T-helper 17 cell (primary cell): ENCODE measurements at places on chromosomes 4 and X.

GRCh38 chr4:164779080-164779479 lies 25.1 kb downstream of the SMIM31 start:
- no peak for DNase-seq

- DNase-seq: no peak
These were observed 5.3 kb upstream of the POU4F2 start for GRCh38 chr4:146633471-146633800.

GRCh38 chr4:142366769-142367181 lies 479.3 kb downstream of the INPP4B start:
- no peak for DNase-seq

DNA sequence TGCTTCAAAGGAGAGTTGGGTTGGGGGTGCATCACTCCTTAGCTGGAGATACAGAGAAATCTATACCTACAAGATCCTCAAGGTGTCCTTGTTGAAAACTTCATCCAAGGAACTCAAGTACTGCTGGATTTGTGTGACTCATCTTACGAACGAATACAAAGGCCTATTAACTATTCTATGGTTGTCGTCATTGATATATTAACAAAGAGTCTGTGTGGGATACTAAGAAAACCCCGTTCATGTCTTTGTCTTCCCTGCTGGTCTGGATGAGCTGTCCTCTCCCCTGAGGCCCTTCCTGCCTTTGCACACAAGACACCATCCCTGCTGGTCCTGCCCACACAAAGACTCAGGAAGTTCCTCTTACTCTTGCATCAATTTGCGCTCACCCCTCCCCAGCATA lies 54.9 kb upstream of the IRF2 start:
- no peak for DNase-seq

- no peak for DNase-seq
These were observed 120.7 kb upstream of the MED14 start for GRCh38 chrX:40855932-40856515.

DNA sequence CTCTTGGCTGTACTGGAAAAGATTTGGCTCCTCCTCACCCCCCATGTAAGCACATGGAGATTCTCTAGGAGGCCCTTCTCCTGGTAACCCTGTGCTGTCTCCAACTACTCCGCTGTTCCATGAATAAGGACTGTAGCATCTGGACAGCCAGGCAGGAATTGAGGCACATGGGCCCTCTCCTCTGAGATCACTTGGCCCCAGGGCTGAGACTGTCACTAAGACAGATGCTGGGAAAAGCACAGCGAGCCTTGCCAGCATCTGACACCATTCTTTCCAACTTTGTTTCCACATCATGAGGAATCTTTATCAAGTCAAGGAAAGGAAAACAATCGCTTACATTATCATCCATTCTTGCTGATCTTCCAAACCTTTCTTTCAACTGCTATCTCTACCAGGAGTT lies 222.6 kb upstream of the INTU start:
- no peak for DNase-seq

DNA sequence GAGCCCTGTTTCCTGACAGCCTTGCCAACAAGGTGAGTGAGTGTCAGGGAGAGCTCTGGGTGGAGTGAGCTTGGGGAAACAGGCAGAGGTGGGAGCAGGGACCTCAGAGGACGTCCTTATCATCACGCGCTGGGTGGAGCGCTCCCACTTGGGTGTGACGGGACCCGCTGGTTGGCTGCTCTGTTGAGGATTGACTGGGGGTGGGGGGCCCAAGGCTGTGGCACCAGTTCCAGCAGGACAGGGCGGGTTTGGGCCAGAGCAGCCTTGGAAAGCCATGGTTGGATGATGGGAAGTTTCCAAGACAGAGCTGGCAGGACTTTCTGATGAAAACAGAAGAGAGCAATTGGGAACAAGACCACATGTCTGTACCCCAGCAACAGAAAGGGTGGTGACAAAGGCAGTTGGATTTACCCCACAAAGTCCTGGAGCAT lies 3.0 kb upstream of the PCGF3 start:
- DNase-seq: no peak

DNA sequence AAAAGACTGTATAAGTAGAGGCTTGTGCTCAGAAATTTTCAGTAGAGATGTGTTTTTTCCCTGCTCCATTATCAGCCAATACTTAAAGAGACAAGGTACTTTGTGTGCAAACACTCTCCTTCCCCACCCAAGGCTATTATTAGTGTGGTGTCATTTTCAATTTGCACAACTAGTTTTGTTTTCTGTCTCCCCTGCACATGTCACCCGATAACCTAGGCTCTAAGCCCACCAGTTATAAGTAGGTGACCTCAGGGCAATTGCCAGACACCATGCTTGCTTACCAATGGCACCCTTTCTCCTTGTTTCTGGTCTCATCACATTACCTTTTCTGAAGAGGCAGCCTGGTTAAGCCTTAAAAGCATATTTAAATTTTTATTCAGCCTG lies 8.0 kb upstream of the GUCY1A1 start:
- no peak for DNase-seq

GRCh38 chrX:136212557-136213111 lies 38.6 kb downstream of the MAP7D3 start:
- no peak for DNase-seq

DNA sequence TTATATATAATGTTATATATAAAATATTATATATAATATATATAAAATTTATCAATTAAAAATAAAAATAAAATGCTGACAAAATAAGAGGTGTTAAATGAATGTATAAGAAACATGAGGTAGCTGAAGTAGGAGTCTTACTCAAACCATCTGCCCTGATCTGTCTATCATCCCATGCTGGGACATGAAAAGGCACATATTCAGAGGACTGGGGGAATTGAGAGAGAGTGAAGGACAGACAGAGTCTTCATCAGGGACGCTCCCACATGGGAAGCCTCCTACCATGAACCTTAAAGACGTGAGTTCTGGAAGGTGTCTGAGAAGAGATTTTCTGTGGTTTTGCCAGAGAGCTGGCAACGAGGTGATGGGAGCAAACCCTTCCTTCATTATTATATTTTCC lies 4.1 kb upstream of the ARSF start:
- DNase-seq: no peak

DNA sequence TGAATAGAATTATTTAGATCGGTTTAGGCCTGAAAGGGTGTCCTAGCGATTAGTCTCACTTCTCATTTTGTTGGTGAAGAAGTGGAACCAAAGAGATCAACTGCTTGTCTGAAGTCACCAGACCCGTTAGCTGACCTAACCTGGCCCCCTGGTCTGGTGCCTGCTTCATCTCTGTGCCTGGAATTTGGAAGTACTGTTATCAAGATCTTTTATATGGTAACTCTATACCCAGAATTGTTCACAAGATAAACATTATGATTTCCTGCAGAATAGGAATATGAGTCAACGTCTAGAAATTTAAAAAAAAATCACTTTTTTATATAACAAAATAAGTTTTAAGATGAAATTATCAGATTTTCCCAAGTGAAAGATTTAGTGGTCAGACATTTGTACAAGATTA lies 37.2 kb downstream of the LRP2BP start:
- DNase-seq: no peak

DNA sequence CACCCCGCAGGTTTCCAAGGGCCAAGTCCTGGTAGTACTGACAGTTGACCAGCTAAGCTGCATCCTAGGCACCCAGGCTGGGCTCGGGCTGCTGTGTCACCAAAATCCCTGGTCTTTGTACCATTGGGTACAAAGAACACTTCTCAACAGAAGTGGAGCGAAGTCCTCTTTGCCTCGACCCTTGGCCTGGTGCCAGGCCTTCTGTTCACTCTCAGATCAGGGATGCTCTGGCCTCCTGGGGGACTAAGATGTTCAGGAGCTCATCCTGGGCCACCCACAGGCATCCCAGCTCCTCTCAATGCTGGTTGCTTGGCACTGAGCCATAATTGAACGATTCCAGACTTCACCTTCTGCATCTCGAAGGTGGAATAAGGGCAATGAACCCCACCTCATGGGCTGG lies 13.8 kb upstream of the SLC2A9 start:
- DNase-seq: no peak

DNA sequence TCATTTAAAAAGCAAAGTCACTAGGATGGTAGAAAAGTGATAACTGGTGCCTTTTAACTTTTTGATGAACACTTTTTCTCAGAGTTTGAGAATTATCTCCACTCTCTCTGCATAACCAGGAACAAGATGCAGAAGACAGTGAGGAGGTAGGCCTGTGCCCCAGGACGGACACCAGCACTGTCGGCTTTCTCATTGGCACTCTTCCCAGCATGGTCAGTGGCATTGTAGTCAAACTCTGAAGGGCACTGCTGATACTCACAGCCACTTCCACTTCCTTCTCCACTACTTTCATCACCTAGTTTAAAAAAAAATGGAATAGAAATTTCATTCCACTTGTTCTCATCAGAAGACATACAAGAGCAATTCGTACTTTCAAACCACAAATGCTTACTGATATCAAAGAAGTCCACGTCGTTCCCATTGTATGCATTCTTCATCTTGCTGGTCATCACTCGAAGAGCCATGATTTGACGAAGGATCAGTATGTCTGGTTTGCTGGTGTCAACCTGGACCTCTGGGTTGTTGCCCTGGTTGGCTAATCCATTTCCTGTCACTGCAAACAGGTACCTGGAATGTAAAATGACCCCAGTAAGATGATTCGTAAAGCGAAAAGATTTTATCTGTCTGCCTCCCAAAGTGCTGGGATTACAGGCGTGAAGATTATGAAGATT lies 84.8 kb upstream of the TFDP3 start:
- no peak for DNase-seq

DNA sequence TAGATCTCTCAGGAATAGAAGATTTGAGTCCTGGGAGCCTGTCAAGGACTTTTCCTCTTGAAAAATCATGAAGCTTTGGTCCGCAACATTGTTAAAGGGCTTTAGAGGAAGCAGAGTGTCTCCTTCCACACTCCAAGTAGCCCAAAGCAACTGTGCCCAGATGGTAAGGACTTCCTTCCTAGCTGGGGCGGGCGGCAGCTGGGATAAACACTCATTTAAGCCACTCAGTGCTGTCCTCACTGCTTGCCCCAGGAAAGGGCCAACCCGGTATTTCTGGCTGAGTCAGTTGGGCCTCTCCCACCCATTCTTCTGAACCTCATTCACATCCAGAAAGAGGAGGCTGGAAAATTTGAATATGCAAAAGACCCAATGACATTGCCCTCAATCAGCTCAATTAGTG lies 144.3 kb downstream of the CHIC2 start:
- DNase-seq: no peak

- DNase-seq: no peak
These were observed 49.9 kb downstream of the ADGRG2 start for GRCh38 chrX:19072372-19072771.

DNA sequence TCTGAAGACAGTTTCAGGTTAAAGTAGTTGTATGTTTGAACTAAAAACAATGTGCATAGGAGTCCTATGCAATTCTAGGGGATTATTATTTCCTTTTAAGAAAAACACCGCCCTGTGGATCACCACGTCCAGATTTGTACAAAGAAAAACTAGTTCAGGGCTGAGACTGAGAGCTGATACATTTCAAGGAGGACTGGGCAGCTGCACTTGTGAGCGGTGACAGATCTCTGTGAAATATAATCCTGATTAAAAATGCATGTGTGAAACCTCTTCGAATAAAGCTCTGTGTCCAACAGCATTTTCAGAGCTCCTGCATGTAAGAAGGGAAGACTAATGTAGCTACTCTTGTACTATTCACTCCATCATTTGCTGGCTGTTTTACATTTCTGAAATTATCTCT lies 365.8 kb upstream of the PITX2 start:
- DNase-seq: no peak

DNA sequence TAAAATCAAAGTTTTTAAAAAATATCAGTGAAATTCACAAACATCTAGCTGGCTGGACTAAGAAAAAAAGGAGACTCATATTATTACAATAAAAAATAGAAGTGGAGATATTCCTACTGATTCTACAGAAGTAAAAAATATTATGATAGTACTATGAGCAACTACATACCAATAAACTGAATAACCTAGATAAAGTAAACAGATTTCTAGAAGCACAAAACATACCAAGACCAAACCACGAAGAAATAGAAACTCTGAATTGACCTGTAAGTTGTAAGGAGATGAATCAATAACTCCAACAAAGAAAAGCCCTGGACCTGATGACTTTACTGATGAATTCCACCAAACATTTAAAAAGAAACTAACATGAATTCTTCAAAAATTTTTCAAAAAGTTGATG lies 867.3 kb downstream of the PCDH18 start:
- DNase-seq: no peak

DNA sequence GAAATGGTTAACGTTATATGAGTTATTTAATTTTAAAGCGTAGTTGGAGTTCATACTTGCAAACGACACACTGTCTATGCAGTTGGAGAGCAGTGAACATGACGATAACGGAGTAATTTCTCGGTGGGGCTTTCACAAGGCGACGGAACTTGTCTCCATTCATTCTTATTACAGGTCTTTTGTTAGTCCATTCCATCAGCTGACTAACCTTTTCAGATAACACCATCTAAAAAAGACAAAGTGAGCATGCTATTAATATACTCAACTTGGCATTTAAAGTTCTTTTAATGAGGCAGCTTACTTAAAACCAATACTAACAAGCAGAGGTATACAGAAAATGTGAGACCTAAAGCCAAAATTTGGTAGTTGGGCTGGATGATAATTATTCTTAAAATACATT lies 19.9 kb downstream of the MAGT1 start:
- no peak for DNase-seq

- no peak for DNase-seq
These were observed 772 bp upstream of the PABPC4L start for GRCh38 chr4:134202166-134202956.
